AG20443 (cell line): ENCODE measurements at places on chromosomes 2 and 18.
A peak's percentile ranks its signal among the peaks of the same experiment; 100 is the strongest.

DNA sequence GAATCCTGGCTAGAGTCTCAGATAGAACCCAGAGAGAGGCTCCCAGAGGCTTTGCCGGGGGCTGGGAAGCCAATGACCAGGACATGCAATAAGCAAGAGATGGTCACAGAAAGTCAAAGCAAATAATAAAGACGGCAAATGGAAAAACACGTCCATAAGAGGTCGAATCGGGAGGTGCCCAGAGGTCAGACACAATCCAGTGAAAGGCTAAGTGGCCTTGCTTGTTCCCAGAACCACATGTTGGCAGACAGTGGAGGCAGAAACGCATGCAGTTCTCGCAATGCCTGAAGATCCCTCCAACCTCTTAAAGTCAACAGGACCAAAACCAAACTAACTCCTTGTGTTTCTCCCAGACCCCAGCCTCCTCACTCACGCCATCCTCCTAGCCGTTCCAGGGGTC lies 3.0 kb downstream of the CYB5A start:
- peak; percentile 50 for DNase-seq

- no peak for DNase-seq
Observed at GRCh38 chr2:237514474-237515130, 27.6 kb downstream of the MLPH start.

DNA sequence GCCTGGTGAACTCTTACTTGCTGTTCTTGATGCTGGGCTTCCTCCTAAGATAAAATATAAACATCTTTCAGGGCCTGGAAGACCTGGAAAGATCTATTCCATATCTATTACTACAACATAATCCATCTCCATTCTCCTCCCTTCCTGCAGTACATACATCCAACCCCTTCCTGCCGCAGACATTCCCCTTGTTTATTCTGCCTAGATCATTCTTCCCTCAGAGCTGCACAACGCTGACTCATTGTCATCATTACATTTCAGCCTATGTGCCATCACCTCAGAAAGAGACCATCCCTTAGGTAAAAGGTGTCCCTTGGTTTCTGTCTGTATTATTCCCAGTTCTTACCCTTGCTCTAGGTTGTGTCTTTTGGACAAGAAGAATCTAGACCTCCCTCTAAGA lies 2.5 kb upstream of the CDH7 start:
- no peak for DNase-seq

GRCh38 chr2:10914272-10914693 lies 2.5 kb downstream of the KCNF1 start:
- peak; percentile 58 for DNase-seq

- no peak for DNase-seq
Observed at GRCh38 chr2:240806006-240806405, 14.0 kb downstream of the KIF1A start.

DNA sequence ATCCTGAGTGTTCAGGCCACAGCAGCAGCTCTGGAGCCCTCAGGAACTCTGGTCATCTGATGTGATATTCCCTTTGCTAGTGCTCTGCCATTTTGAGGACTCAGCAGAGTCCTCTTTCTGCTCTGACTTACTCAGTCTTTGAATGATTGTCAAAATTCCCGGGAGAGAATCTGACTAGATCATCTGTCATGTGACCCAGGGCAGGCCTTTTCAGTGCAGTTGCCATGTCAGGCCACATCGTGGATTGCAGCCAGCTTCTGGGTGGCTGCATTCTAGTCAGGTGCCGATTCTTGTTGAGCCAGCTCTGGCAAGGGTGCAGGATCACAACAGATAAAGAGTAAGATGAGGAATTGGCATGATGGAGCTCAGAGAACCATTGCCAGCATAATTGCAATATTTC lies 795.6 kb downstream of the CPS1 start:
- DNase-seq = no peak

DNA sequence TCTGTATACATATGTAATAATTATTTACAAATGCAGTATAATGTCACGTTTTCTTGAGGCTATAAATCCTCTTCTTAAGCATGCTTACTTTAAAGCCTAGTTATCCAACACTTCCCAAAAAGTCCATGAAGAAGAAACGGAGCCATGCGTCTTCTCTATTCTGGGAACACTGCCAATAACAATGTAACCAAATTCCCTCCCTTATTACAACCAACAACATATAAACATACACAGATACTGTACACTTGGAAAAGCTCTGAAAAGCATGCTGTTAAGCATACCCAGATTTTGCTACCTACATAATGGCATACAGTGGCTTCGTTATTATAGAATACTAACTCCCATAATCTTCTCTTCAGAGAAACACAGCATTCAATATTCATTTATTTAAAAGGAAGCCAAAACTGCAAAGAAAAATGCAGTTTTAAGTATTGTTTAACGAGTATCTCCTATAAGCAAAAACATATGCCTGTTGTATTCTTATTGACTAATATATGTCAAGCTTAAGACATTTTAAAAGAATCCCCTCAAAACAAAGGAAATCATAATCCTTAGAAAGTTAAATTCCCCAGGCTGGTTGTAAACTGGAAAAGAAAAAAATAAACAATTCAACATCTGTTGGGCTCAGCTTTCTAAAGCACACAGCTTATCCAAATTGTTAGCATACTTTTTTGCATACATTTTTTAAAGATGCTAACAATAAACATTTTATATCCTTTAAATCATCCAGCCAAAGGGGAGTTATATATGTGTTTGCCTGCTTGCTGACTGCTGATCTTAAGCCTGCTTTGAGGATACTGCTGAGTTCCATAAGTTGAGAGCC lies 83.4 kb downstream of the SLC25A12 start:
- DNase-seq = no peak

- DNase-seq = peak; percentile 18
Observed at GRCh38 chr2:145421841-145422240, 901.9 kb upstream of the ZEB2 start.

DNA sequence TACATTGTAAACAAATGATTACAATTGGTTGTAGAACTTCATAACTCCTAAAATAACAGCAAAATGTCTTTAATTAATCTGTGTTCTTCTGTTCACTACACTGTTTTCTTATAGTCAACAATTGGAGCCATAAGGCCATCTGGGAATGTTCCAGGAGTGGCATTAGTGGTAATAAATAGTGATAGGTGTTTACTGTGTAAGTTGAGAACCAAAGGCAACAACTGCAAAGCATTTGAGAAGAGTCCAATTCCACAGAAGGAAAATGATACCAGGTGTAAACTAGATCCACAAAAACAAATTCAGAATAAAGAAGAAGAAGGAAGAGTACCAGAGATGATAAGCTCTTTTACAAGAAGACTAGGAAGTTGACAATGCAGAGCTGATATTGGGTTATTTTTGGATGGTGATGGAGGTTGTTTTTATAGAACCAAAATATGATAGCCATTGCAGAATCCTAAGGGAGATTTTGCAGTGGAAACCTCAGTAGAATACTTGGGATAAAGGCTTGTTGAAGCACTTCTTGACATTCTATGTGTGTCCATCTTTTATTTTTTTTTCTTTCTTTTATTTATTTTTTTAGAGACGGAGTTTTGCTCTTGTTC lies 52.9 kb downstream of the ANTXR1 start:
- DNase-seq = no peak

GRCh38 chr18:30288662-30289414 lies 753.7 kb downstream of the DSC3 start:
- no peak for DNase-seq

- no peak for DNase-seq
Observed at GRCh38 chr2:31349684-31350083, 64.9 kb downstream of the XDH start.

DNA sequence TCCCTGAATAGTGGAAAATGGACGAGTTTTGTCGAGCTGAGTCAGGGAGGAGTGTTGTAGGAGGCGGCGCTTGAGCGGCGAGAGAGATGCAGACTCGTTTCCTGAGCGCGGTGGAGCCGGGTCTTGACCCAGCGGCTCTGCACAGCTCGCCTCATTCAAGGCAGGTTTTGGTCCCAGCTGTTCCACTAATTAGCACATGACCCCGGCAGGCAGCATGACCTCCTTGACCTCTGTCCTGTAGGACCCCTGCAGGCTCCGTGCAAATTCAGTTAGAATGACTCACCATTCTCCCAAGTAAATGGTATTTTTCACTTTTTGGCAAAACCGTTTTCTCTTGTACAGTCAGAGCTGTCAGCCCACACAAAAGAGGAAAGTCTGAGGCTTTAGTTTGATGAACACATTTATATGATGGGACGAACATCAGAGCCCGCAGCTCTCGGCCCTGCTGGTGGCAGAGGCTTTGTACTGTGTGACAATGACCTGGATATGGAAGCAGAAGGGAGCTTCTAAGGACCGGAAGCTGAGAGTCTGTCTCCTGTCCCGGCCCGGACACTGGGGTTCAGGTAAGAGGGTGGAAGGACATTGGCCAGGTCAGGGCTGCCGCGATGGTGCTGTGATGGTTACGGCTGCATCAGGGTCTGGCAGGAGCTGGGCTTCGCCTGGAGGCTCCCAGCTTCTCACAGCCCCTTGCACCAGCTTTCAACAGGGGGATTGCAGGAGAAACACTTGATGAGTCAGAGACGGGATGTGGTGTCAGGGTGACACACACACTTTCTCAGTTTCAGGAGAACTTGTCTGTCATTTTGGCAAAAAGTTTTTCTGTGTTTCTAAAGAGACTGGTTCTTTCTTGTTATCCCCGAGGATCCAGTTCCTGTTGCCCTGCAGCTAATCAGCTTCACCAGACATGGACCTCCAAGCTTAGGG lies 29.9 kb upstream of the ALKAL2 start:
- no peak for DNase-seq

DNA sequence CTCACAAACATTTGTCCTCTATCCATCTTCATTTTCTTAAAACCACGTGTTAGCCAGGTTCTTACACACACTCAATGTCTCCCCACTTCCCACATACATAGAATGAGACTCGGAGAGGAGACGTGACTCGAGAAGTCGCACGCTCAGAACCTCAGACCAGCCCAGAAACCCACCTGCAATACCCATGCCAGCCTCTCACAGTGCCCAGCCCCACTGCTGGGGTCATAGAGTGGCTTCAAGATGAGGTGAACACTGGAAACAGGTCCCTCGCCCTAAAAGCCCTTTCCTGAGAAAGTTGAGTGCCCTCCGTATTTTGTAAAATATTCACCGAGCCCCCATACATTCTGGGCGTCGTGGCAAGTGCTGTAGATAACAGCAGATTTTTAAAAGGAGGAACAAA lies 487.4 kb downstream of the EIPR1 start:
- no peak for DNase-seq

- DNase-seq = no peak
Observed at GRCh38 chr2:23850564-23851256, 76.2 kb downstream of the ATAD2B start.

DNA sequence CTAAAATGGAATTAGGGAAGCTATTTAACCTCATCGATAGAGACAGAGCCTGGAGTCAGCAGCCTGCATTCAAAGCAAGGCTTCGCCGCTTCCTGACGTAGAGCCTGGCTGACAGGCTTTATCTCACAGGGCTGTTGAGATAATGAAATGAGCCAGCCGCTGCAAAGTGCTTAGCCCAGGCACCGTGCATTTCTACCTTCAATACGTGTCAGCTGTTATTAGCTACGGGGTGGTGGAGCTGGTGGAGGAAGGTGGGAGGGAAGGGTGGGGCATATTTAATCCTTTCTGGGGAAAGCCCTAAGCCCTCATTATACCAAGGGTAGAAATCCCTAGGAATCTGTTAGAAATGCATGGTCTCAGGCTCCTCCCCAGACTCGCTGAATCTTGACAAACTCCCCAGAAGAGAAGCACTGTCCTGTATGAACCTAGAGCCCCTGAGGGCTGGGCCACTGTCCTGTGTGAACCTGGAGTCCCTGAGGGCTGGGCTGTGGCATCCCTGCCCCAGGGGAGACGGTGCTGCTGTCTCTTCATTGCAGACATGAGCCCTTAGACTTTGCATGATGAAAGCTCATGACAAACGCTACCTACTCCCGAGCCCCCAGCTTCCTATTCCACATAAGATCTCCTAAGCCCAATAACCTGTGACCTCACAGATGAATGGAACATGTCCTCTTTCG lies 72.4 kb downstream of the ALPK2 start:
- no peak for DNase-seq

GRCh38 chr2:142020368-142020767 lies 110.4 kb downstream of the LRP1B start:
- DNase-seq = no peak

GRCh38 chr2:149686136-149687051 lies 98.8 kb upstream of the MMADHC start:
- DNase-seq = no peak

DNA sequence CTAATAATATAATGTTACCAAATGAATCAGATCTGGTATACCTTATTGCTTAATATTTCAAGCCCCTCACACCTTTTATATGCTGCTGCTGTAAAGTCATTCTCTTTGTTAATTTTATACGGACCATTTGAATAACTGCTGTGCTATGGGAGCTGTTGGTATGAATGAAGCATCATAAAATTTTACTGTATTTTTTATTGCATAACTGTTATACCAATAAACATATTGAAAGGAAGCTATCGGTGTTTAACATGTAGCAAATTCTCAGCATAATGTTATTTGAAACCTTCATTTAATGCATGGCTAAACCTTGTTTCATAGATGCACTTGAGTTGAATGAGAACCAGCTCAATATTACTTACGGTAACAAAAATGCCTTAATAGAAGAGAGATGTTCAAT lies 1040.3 kb downstream of the SOCS6 start:
- DNase-seq = no peak

DNA sequence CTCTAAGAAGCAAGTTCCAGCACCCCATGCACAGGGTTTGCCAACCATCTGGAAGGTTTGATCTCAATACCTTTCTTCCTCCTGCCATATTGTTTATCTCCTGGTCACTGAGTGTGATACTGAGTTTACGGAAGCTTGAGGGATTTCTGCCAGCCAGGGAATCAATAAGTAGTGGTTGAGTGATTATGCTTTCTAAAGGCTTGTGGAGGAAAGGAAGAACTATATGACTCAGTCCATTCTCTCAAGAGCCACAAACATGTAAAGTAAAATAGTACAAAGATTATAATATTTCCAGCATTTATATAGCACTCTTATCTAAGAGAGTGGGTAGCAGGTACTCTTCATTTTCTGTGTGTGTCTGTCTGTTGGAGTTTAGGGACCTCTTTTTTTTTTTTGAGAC lies 49.2 kb downstream of the SLC4A3 start:
- DNase-seq = no peak

GRCh38 chr2:231613331-231613662 lies 20.6 kb downstream of the TEX44 start:
- no peak for DNase-seq

GRCh38 chr18:79980585-79980984 lies 7.8 kb downstream of the TXNL4A start:
- DNase-seq = no peak

DNA sequence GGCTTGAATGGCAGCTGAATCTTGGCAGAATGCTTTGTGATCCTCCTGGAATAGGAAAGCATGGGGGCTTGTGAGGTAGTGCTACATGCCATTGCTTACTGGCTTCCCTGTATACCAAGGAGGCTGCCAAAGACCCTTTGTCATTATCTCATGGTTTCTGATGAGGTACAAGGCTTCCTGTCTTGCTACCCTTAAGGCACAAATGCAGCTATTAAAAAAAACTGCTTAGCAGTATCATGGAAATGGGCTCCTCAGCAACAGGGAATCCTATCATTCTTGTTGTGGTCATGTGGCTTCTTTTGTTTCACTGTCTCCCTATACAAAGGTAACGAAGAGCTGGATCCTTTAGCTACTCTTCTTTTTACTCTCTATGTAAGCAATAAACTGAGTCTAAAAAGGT lies 6.6 kb upstream of the KANSL1L start:
- DNase-seq = no peak
